ENCODE measurements at places on chromosomes 6 and 20.

DNA sequence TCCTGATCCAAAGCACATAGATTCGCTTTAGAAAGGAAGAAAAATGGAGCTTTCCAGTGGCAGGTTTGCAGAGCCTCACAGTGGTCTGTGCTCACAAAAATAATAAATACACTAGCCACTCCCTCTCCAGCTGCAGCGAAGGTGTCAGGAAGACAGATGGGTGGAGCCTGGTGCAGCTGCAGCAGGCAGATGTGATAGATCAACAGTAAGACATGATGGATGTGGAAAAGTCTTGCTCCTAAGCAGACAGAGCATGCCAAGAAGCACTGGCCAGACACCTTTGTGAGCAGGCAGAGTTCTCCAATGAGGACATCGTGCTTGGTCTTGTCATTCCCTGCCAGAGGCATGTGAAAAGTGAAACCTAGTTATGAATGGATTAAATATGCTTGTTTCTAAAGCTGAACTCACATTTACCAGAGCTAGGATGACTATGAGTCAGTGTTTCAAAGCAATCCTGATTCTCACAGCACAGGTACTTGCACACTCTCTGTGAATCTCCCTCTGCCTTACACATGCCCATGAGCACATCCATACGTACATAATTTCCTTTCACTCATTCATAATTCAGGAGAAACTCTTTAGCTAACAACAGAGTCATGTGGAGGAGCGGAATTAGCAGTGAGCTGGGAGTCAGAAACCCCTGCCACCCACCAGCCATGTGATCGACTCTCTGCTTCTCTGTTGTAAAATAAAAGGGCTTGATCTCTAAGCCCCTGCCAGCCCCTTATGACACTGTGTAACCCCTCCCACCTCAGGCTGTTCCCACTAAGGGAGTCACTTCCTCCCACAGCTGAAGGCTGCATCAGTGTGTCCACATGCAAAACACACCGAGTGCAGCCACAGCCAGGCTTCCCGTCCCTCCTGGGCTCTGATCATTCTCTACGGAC lies 111.2 kb downstream of the SCML4 start:
- peak; percentile 38 for DNase-seq

- DNase-seq, result peak; percentile 31
Measured at GRCh38 chr6:24064106-24064505, 61.9 kb upstream of the NRSN1 start.

DNA sequence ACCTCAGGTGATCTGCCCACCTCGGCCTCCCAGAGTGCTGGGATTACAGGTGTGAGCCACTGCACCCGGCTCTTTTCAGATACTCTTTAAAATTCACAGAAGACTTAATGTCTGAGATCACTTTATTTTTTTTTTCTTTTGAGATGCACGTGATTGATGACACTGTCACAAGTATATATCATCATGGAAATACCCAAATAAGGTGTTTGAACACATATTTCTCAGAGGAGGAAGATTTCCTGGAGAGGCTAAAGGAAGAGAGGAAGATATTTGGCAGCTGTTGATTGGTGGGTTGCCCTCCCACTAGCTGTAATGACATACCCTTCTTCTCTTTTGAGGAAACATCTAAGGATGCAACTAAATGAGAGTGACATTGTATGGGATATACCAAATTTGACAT lies 225.9 kb upstream of the CITED2 start:
- DNase-seq, result no peak

DNA sequence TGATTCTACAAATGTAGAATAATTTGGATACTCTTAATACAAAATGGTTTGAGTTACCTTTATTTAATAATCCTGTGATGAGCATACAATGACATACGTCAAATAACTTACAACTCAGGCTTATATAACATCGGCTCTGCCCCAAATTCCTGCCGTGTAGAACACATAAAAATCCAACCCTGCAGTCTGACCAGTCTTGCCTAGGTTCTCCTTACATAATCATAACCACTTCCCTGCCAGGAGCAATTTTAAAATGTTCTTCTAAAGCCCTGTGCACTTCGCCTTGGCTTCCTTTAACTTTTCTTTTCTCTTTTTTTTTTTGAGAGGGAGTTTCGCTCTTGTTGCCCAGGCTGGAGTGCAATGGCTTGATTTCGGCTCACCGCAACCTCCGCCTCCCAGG lies 16.2 kb upstream of the IER3 start:
- no peak for DNase-seq

- no peak for DNase-seq
Measured at GRCh38 chr20:47316776-47317126, 39.7 kb downstream of the ZMYND8 start.

GRCh38 chr6:5335020-5335419 lies 73.7 kb downstream of the FARS2 start:
- DNase-seq, result no peak

- DNase-seq, result no peak
Measured at GRCh38 chr6:124795643-124796463, 166.4 kb upstream of the RNF217 start.

- no peak for DNase-seq
Measured at GRCh38 chr6:52303178-52303577, 18.6 kb upstream of the MCM3 start.

- no peak for DNase-seq
Measured at GRCh38 chr20:37856932-37857660, 45.8 kb upstream of the VSTM2L start.

DNA sequence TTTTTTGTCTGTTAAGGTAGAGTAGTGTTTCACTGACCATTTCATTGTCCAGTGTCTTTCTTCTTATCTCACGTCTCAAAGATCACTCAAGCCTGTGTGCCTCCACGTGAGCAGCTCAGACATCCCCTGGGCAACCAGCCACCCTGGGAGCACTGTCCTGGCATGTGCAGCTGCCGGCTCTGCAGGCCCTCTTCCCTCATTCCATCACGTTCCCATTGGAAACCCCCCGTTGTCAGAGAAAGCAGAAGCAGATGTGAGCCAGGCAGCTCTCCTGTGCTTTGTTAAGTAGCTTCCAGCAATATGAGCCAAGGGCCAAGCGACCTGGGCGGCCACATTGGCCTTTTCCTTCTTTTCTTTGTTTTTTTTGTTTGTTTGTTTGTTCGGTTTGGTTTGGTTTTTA lies 233.2 kb upstream of the SYNDIG1 start:
- no peak for DNase-seq

All from RPMI8226 (cell line).